ENCODE measurements at places on chromosomes 12 and 14.
A peak's percentile ranks its signal among the peaks of the same experiment; 100 is the strongest.

DNA sequence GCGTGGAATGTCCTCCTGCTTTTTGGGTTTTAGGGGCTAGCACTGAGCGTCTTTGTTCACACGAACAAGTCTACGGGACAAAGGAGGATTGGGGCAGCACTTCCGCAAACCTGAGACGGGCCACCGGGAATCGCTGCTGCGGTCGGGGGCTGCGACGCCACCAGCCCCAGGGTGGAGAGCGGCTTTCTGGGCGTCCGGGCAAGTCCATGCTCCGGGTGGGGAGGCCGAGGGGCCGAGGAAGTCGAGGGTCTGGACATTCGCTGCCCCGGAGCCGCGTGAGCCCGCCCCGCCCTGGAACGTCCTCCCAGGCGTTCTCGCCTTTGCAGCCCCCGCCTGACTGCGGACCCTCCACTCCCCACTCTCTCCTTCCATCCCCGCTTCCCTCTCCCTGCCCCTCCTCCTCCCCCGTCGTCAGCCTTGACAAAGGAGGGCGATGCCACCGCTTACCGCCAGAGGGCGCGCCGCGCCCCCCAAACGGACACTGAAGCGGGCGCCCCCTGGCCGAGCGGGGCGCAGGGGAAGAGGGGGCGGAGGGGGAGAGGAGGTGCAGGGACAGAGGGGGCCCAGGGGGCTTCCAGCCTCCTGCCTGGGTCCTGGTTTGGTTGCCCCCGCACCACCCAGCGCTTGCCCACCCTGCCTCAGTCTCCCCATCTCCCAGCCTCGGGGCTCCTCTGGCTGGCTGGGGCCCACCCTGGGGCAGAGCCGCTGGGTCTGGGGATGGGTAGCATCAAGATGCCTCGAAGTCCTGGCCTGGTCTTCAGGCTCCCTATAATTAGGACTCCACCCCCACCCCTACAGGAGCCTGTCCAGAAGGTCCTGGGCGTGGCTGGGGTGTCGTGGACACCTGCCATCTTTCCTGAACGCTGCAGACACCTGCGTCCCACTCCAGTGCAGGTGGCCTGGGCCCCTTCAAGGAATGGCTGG, 39.1 kb upstream of the INF2 start:
- peak; percentile 68 for DNase-seq

DNA sequence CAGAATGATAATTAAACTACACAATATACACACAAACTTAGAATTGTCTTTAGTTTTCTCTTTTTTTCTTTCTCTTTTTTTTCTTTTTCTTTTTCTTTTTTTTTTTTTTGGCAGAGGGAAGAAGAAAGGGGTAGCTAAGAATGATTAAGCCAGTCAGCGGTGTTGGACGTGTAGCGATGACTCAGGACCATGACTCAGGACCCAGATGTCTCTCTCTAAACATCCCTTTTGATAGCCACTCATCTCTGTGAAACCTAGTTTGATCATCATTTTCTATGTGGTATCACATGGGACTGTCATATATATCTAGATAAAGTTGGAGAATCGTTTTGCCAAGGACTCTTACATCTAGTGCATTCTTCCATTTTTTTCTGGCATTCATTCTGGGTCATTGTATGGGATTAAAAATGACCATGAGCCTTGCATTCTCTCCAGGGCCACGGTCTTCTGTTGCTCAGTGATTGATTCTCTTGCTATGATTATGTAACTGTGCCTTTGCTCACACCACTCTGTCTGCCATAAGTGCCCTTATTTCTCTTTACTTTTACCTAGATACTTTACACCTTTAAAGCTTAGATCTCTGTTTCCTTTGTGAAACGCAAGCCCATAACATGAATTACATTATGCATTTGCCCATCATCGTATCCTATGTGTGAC, 26.6 kb upstream of the NRXN3 start:
- no peak for DNase-seq

DNA sequence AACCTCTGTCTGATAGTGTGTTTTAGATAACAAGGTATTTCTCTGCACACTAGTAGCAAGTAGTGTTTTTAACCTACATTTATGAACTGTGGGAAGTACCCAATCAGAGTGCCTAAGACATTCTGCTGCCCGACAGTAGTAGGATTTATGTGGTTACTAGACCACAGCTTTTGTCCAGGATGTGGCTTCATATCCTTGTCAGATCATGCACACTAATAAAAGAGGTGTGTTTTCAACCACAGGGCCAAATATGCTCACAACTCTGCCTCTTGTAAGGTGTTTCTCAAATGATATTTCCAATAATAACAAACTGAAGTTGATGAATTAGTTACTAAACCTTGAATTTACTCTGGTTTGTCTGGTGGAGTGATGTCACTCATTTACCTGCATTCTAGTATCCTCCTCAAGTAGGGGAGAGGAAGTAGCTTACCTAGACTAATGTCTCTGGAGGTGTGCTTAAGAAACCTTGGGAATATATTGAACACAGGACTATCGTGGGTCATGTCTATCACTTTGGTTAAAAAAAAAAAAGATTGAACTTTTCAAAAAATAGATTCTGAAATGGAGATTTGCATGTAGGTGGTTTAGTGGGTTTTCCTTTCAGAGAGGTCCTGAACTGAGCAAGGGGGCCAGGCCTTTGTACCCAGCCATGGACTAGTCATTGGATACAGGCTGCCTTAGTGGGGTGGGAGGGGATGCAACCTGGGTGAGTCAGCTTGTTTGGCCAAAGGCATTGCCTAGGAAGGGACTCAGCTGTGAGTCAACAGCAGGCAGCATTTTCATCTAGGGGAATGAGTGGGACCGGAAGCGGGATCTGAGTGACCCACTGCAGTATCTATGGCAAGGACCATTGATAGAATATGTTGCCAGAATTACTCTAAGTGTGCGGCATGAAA, 14.1 kb downstream of the FBXW8 start:
- no peak for DNase-seq

GRCh38 chr14:36518586-36519430, 1.2 kb downstream of the NKX2-1 start:
- no peak for DNase-seq

GRCh38 chr12:46578190-46578982, 205.8 kb upstream of the SLC38A2 start:
- no peak for DNase-seq

DNA sequence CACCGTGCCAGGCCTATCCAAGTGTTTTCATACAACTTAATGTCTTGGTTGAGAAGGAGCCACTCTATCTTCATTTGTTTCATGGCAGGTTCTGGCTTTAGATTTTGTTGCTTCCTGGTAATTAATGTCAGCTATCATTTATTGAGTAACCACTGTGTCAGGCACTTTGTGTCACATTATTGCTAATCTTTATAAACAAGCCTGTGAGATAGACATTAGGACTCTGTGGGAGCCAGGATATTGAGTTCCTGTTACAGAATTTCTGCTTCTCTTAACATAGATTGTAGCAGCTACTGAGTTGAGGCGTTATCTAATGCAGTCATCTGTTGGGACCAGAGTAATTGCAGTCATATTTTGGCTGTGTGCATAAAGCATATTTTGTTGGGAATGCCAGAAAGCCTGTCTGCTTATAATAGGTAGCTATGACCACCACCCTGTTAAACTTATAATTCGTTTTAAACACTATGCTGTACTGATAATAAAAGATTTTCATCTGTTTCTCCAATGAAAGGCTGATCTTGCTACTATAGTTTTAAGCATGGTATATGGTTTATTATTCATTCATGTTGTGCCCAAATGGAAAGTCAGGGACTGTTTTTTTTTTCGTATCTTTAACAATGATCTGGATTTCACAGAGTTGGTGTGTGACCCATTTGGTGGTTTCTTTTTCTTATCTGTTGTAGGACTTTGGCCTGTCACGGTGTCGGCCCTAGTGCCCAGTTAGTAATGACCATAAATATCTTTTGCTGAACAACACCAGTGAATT, 432.6 kb downstream of the PCNX1 start:
- DNase-seq, result no peak

DNA sequence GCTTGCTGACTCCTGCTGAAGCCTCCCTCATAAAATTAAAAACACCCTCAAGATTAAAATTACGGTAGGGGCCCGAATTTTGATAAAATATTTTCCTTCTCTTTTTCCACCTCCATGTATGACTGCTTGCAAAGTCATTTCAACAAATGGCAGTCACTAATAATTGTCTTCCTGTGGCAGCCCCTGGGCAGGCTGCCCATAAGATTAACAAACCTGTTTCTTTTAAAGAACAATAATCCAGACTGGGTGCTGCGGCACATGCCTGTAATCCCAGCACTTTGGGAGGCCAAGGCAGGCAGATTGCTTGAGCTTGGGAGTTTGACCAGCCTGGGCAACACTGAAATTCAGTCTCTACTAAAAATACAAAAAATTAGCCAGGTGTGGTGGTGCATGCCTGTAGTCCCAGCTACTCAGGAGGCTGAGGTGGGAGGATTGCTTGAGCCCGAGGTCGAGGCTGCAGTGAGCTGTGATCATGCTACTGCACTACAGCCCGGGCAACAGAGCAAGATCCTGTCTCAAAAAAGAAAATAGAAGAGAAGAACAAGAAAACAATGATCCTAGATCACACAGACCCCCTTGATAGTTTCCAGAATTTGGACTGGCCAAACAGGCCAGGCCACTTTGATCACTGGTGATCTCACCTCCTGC, 8.7 kb downstream of the SAV1 start:
- DNase-seq, result no peak

GRCh38 chr12:93664573-93665138, 12.5 kb upstream of the CRADD start:
- DNase-seq, result no peak

- DNase-seq, result no peak
These were observed at the start of gene NFE2 for GRCh38 chr12:54300732-54301427. Gene NFE2, minus strand, starts transcription at chr12:54301015. Its CDS starts 5,767 bp downstream, at chr12:54295248.

- no peak for DNase-seq
These were observed 9.0 kb upstream of the TAS2R31 start for GRCh38 chr12:11040162-11040561.

- DNase-seq, result no peak
These were observed 116.2 kb downstream of the NUAK1 start for GRCh38 chr12:106022568-106023012.

DNA sequence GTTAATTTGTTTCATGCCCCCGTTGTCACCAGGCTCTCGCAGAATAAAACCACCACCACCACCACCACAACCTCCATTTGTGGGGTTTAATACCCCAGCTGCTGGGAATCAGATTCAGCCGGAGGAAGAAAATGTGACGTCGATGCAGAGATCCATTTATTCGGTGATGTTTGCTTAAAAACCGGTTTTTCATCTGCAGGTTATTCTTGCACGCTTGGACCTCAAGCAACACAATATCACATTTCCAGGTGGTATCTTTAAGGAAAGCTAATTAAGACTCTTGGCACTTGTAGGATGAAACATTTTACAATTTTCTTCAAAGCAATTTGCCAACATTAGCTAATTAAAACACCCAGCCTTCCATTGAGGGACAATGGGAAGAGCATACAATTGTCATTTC, 39.8 kb downstream of the SPRING1 start:
- no peak for DNase-seq

- DNase-seq, result no peak
These were observed 221.6 kb downstream of the LRRK2 start for GRCh38 chr12:40446385-40446784.

GRCh38 chr14:102923925-102924486, 1.5 kb downstream of the AMN start:
- DNase-seq, result no peak

DNA sequence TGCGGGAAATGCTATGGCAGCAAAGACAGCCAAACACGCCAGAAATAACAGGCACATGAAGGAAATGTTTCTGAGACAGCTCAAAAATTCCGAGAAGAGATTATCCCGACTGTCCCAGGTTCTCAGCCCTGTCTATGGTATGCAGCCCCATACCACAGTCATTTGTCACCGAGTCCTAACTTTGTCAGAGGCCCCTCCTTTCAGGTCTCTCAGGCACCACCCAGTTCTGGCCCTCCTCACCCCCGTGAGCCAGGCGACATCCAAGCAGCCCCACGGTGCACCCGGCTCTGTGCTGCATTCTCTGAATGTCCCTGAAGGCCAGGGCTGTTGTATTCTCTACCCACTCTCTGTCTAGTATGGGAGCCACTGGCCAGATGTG, 24.0 kb downstream of the SSH1 start:
- no peak for DNase-seq

- DNase-seq, result peak; percentile 11
These were observed 212.8 kb downstream of the CACNA1C start for GRCh38 chr12:2265461-2266167.

DNA sequence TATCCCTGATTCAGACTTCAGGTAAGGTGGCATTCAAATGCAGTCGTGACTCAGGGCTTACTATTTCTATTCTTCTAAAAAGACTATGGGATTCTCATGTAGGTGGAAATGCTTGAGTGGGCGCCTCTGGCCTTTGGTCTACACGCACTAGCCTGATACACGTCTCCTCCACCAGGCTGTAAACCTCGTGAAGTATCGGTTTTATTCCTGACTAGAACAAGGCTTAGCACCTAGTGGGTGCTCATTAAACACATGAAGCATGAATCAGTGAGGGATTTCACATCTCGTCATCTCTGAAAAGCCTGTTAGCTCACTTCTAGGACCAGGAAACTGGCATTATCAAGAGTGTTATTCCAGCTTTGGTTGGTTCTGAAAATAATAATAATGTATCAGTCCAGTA, 17.7 kb upstream of the HNF1A start:
- no peak for DNase-seq

DNA sequence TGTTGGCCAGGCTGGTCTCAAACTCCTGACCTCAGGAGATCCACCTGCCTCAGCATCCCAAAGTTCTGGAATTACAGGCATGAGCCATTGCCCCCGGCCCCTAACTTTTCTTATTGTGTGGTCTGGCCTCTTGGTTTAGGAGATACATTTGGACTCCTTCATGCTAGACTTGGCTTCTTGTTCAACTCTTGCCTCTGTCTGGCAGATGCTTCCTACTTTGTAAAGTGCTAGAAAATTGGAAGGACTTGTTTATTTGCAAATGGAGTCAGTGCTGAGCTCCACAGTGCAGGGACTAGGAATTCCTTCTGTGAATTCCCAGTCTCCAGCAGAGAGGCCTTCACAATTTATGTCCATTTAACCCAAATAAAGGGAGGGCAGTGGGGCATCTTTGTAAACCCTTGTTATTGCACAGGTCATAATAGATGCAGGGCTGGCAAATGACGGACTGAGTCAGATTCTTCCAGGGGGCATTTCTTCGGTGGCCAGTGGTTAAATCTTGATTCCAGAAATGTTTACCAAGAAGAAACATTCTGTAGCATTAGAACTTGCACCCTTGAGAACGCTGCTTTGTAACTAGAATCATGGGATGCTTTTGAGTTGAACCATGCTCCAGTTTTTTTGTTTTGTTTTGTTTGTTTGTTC, 73.8 kb upstream of the TBX3 start:
- DNase-seq, result no peak

- DNase-seq, result peak; percentile 70
These were observed 28.8 kb downstream of the SPRING1 start for GRCh38 chr12:116708826-116709756.
